ENCODE measurements at places on chromosomes 13 and 19.

DNA sequence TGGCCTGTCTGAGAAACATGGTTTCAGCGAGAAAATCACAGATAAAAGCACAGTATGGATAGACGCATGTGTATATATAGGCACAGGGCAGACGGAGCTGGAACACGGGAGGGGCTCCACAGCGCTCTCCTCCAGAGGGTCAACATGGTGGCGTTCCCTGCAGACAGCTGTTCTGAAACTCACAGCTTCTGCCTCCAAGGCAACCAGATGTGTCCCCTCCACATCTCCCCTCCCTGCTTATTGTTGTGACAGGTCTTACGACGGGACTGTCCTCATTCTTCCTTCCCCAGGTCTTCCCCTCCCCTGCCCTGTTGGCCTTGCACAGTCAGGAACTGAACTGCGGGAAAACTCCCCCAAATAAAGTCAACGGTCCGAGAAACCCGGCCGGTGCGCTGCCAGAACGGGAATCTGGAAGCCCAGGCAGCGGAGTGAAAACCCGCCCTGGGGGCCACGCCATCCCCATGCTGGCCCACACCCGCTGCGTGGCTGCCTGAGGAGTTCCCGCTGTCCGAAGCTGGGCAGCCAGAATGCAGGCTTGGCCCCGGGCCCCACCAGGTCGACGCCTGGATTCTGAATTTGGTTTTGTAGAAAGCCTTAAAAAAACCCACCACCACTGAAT, 2.6 kb upstream of the TIMM13 start:
- DNase-seq: no peak

DNA sequence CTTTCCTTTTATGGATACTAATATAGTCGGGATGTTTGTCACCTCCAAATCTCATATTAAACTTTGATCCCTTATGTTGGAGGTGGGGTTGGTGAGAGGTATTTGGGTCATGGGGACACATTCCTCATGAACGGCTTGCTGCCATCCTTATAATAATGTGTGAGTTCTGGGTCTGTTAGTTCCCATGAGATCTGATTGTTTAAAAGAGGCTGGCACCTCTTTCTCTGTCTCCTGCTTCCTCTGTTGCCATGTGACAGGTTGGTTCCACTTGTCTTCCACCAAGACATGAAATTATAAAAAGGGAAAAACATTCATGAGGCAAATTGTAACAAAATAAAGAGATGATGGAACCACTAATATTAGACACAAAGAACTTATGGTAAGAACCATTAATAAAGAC, 107.8 kb upstream of the ATXN8OS start:
- DNase-seq: no peak

- DNase-seq: no peak
Observed at GRCh38 chr13:92175330-92175729, 776.9 kb downstream of the GPC5 start.

GRCh38 chr13:98913741-98914140, 64.1 kb downstream of the DOCK9 start:
- DNase-seq: no peak

DNA sequence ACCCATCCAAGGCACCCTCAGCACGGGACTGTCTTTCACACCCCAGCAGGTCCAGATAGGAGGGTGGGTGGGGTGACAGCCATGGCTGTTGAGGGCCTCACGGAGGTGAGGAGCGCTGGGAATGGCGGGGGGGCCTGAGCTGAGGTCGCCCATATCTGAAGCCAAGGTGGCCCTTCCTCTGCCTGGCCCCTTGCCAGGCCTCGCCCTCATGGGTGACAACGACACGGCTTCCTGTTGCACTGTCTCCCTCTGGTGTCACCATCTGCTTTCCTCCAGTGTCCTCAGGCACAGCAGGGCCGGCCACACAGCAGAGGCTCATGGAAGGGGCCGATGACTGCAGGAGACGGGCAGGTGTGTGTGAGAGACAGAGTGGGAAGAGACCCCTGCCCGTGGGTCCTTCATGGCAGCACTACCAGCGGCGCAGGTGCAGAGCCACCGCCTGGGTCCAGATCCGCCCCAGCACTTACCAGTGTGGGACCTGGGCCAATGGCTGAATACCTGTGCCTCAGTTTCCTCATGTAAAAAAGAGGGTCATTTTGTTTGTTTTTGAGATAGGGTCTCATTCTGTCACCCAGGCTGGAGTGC, 8.1 kb upstream of the NKPD1 start:
- DNase-seq: no peak

GRCh38 chr19:33634361-33635091, 12.8 kb downstream of the CHST8 start:
- no peak for DNase-seq

GRCh38 chr19:30696514-30696913, 324.3 kb downstream of the ZNF536 start:
- no peak for DNase-seq

DNA sequence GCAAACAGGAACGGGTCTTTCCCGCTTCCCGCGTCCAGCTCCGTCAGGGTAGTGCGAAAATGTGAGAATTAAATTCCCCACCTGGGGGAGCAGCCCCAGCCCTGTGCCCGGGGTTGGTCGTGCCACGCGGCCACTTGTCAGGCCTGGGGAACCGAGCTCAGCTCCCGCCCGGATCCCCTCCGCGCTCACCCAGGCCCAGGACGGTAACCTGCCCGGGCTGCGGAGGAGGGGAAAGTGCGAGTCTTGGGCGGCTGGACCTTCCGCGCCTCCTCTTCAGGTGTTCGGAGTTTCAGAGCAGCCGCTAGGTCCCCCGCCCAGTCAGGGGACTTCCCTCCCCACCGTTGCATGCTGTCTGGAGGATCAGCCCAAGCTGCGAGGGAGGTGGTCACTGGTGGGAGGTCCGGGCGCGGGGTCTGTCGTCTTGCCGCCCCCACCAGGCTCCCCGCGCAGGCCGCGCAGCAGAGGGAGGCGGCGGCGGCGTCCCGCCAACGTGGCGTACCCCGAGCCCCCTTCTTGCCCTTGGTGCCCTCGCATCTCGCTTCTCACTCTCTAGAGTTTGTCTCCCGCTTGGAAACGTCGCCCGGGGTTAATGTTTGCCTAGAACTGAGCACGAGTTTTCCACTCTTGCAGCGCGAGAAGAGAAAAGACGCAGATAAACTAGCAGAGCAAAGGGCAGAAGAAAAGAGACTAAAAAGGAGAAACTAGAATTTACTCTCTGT, 8.1 kb downstream of the URAD start:
- no peak for DNase-seq

GRCh38 chr19:50368649-50369570, 3.5 kb upstream of the NAPSA start:
- DNase-seq: peak; percentile 77

All from activated CD4-positive, alpha-beta T cell treated with anti-CD3 and anti-CD28 coated beads for 24 hours (primary cell).